ENCODE measurements at places on chromosomes 2 and 18.

- DNase-seq: no peak
Observed at GRCh38 chr2:28615706-28616105, 119.8 kb downstream of the PLB1 start.

- DNase-seq: no peak
Observed at GRCh38 chr2:1159013-1159412, 208.4 kb downstream of the SNTG2 start.

- no peak for DNase-seq
Observed at GRCh38 chr18:9124824-9125223, 11.8 kb upstream of the ANKRD12 start.

DNA sequence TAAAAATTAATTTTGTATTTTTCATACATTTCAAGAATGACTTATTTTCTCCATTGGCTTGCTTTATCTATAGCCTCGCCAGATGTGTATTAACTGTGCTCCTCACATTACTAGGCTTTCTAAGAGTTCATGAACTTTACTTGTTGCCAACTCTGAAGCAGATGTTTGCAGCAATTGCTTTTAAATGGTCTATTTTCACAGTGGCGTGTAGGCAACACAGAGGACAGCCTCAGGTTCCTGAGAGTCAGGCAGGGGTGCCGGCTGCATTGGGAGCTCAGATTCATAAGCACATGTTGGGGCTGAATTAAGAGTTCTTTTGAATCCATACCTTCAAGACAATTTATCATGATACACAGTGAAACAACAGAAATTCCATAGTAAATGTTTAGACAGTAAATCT is 179.2 kb upstream of the PXDN start:
- DNase-seq: peak; percentile 83

- DNase-seq: no peak
Observed at GRCh38 chr2:37556256-37556655, 115.2 kb downstream of the CDC42EP3 start.

- DNase-seq: peak; percentile 45
Observed at GRCh38 chr2:175366815-175367214, 185.3 kb upstream of the ATP5MC3 start.

DNA sequence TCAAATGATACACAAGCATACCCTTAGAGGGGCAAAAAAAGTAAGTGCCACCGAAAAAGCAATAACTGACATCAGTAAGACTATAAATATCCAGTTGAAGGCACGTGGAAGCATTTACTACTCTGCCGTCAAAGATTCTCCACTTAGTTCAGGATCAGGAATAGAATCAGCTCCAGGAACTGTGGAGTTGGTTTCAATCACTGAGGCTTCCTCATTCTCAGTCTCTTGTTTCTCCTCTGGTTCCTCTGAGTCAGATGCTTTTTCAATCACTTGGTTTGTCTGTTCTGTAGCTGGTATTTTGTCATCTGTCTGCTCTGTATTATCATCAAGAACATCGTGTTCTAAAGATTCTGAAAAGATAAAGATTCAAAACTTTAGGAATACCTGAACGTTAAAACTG is 72.2 kb downstream of the LNPK start:
- no peak for DNase-seq

- DNase-seq: no peak
Observed at GRCh38 chr2:8319219-8319618, 362.6 kb upstream of the ID2 start.

GRCh38 chr2:177675350-177675821 is 282.8 kb downstream of the AGPS start:
- DNase-seq: no peak

GRCh38 chr2:36445185-36445866 is 89.7 kb downstream of the CRIM1 start:
- no peak for DNase-seq

DNA sequence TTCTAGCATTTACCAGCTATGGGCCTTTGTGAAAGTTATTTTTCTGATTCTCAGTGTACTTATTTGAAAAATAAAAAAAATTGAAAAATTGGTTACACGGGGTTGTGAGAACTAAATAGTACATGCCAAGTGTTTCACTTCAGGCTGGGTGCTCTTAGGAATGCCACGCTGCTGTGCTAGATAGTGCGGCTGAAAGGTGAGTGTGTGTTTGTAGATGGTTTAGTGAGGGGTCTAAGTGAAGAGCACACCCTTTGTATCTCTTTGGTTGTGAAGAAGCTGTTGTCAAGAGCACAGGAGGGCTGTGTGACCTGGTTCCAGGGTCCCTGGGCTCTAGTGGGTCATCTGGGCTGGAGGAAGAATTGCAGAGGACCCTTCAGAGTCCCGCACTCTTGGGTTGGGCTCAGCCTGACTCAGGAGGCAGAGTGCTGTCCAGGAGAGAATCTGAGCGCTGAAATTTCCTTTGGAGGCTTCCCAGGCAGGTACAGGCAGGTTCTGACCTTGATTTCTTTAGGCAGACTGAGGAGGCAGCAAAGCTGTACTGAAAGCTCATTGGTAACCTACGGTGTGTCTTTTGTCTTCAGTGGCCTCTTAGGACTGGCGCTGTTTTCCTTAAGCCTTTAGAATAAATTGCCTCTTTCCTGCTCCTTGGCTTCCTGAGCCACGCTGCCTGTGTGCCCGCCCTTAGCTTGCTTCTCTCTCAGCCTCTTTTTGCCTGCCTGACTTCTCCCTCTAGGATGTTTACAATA is 44.4 kb downstream of the MAP4K4 start:
- no peak for DNase-seq

- no peak for DNase-seq
Observed at GRCh38 chr2:11179899-11180298, 24.6 kb downstream of the SLC66A3 start.

GRCh38 chr2:19312949-19313348 is 45.5 kb downstream of the OSR1 start:
- no peak for DNase-seq

DNA sequence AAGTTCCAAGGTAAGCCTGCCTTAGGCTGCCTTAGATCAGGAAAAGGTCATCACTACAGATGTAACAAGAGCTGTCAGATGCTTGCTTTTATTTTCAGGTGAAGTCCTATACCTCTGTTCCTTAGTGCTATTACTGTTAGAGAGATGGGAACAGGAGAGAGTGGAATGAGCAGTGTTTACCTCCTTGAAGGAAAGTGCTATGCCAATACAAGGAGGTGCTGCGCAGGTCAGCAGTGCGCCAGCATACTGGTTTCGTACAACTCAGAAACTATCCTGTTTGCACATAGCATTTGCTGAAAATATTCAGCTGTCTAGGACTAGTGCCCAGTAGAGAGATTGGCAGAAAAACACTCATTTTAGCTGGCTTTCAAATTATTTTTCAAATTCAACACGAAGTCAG is 413.0 kb upstream of the RAB12 start:
- no peak for DNase-seq

DNA sequence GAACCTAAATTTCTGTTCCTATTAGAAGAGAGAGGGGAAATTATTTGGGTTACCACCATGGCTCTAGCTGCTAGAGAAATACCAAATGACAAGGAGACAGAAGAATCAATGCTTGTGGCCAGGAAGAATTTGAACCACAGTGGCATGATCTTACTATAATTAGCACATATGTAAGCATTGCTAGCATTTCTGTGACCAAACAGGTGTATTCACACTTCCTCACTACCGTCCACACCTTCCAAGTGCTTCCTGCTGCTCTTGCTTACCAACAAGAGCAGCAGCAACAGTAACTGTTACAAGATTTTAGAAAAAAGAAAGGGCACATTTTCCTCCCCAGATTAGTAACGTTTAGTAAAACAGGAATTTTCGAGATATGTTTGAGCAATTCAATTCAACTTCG is 60.5 kb downstream of the CDH7 start:
- DNase-seq: no peak

DNA sequence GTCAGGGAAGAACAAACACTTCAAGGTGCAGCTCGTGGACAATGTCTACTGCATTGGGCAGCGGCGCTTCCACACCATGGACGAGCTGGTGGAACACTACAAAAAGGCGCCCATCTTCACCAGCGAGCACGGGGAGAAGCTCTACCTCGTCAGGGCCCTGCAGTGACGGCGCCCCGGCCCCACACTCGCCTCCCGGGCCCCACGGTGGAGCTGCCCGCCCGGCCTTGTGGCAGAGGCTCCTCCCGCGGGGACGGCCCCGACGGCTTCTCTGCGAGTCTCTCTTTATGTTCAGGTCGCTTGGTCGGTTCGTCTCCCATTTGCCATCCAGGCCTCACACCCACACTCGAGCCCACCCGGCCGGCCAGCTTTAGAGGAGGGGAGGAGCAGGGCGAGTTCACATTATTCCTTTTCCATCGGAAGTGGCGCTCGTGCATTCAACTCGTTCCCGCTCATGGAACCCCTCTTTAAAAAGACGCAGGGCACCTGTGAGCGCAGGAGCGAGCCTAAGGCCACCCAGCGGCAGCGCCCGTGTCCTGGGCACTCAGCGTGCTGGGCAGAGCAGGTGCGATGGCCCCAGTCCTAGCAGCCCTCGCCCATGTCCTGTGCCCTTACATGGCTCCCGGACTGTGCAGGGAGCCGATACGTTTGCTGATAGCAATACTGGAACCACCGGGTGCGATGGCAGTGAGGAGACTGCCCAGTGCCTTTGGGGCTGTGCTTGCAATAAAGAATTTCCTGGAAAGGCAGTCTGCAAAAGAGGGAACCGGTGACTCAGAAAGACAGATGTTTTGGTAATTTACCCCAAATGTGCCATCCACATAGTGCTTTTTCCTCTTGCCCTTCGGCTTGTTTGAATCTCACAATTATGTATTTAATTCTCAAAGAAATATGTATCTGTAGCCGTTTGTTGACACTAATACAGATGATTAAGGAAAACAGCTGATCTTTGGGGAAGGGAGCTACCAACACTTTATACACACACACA is 148.6 kb downstream of the NCK2 start:
- no peak for DNase-seq

DNA sequence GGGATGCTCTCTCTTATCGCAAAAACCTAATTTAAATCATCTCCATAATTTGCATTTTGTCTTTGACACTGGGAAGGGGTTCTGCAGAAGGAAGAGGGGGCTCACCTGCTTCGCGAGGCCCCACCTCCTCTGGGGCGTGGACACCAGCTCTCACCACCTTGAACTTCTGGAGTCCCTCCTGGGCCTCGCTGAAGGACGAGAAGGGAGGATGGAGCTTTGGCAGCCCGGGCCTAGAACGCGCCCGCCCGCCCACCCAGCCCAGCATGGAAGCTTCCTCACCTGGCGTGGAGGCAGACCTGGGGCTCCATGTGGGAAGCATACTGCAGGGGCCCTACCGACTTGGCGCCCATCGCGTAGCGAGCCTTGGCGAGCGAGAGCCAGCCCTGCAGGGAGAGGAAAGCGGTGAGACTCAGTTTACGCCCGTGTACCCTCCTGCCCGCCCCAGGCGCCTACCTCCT is 1.1 kb upstream of the IMP4 start:
- DNase-seq: no peak

DNA sequence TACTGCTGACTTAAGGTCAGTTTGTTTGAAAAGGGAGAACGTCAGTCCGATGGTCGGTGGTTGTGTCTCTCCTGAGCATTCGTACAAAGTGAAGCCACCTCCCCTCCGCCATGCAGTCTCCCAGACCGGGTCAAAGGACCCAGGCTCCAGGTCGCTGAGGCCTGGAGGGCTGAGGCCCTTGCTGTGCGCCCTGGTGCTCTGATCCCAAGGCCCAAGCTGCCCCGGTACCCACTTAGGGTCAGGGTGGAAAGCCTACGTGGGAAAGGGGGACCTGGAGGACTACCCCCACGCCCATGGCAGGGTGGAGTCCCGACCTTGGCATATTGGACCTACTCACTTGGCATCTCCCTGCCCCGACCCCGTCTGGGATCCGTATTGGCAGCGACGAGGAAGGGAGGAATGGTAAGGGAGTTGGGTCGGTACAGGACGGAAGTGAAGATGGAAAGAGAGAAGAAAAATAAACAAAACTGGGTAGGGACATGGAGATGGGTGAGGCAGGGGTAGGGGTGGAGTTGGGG is 8.0 kb upstream of the SIX3 start:
- no peak for DNase-seq

GRCh38 chr2:36394804-36395203 is 39.2 kb downstream of the CRIM1 start:
- DNase-seq: no peak

DNA sequence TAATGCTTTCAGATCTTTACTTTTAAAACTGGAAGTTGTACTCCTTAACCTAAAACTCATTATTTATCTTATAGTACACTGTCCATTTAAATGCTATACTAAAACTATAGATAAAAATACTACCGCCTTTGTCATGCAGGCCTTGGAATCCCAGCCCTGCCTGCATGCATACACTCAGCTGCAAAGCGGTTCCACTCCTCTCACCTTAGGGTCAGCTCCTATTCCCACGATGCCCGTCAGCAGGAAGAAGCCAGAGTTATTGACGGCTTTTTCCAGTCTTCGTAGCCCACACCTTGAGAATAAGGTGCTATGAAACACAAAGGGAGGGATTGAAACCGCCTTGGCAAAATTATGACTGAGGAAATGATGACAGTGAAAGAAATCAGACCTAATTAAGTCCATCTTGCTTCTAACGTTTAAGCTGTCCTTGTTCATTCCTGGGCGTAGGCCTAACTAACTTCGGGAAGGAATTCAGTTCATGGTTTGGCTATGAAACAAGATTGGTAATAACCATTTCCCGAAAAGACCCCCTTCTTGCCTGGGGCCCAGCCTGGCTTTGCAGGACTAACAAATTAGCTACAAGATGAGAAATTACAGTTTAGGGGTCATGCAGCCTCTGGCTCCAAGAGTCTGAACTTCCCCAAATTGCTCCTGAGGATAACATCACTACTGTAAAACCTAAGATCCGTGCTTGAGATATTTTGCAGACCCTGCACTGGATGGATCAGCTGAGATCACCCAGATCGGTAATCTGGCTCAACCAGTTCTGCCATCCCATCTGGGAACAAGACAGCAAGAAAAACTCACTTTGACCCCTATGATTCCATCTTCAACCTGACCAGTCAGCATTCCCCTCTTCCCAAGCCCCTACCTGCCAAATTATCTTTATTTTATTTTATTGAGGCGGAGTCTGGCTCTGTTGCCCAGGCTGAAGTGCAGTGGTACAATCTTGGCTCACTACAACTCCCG is 17.1 kb downstream of the EPB41L5 start:
- no peak for DNase-seq

DNA sequence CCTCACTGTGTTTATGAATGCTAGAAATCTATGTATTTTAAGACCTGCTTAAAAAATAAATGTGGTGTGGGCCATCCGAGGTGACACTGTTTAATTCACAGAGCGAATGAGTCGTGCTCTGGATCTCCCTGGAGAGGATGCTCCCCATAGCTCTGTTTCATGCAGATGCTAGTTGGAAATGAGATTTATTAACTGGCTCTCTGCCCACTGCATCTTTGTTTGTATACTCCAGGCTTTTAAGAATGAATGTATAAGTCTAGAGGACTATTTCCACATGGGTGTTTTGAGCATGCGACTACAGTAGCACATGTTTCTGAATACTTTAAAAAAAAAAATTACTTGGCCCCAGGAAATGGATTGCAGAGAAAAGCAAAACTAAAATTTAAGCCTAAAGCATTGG is 3.9 kb downstream of the MAPRE2 start:
- DNase-seq: no peak

- DNase-seq: no peak
Observed at GRCh38 chr2:207317378-207317984, 151.7 kb upstream of the KLF7 start.

- no peak for DNase-seq
Observed at GRCh38 chr2:204425821-204426220, 119.5 kb upstream of the PARD3B start.

- DNase-seq: no peak
Observed at GRCh38 chr18:37160038-37160820, 331.3 kb downstream of the KIAA1328 start.

- no peak for DNase-seq
Observed at GRCh38 chr2:50004667-50005066, 850.4 kb upstream of the FSHR start.

- DNase-seq: no peak
Observed at GRCh38 chr2:131094463-131095281, 1.4 kb upstream of the FAM168B start.

- DNase-seq: no peak
Observed at GRCh38 chr18:62537042-62537894, 14.4 kb downstream of the ZCCHC2 start.
